ENCODE measurements at places on chromosomes 16 and 17.

DNA sequence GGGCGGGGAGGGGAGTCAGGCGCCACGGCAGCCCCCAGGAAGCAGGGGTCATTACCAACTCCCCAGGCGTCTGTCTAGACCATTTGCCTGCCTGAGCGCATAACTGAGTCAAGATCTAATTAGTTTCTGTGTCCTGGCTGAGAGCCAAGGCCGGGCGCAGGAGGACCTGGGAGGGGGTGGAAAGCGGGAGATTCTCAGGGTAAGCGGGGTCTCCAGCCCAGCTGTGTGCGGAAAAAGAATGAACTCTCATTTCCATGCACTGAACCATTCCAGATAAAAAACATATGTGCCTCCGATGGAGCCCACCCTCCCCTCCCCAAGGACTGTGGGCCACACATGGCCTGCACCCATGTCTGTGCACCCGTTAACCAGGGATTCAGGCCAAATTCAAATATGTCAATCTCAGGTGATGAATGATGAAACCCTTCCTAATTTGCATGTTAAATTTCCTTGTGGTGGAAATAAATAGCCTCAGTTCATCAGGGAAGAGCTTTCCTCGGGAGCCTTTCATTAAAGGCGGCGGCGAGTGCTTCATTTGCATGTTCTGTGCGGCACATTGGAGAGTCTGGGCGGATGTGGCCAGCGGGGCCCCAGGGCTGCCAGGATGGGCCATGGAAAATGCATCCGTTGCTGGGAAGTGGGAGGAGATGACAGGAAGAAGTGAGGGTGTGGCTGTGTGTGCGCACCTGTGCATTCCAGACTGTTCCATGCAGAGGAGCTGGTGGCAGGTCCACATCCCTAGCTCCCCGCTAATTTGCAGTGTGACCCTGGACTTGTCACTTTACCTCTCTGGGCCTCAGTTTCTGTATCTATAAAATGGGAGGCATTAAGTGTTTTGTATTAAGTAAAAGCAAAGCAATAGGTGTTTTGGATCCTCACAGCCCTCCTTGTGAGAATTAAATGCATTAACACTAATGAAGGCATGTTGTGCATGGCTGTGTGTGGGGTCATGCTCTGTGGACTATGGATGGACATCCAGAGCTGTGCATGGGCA, 151.1 kb downstream of the SDK2 start:
- no peaks in the 10 kb centered on the region for H3K27me3 ChIP-seq
- no peak overlapping the region for H3K4me3 ChIP-seq
- no peaks in the 10 kb centered on the region for H3K36me3 ChIP-seq
- DNase-seq = no peak

- H3K36me3 ChIP-seq = peaks cover 91% of the 10 kb centered on the region
Measured at GRCh38 chr17:4083187-4083586, 59.6 kb downstream of the ZZEF1 start.

DNA sequence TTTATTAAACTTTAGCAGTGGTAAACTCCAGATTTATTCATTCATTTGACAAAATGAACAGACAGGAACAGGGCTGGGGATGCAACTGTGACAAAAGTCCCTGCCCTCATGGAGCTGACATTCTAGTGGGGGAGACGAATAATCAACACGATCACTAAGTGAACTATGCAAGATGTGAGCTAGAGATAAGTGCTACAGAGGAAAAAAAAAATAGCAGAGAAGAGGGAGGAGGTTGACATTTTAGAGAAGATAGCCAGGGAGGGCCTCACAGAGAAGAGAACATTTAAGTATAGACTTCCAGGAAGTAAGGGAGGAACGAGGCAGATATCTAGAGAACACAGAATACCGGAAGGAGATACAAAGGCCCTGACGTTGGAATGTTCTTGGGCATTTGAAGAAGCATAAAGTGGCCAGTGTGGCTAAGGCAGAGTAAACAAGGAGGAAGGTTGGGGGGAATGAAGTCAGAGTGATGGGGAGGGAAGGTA, 17.9 kb upstream of the AP1G1 start:
- peaks cover 18% of the 10 kb centered on the region for H3K36me3 ChIP-seq
- H3K27ac ChIP-seq = no peak overlapping the region
- no peaks in the 10 kb centered on the region for H3K27me3 ChIP-seq
- no peak for DNase-seq
- no peak overlapping the region for H3K4me3 ChIP-seq

DNA sequence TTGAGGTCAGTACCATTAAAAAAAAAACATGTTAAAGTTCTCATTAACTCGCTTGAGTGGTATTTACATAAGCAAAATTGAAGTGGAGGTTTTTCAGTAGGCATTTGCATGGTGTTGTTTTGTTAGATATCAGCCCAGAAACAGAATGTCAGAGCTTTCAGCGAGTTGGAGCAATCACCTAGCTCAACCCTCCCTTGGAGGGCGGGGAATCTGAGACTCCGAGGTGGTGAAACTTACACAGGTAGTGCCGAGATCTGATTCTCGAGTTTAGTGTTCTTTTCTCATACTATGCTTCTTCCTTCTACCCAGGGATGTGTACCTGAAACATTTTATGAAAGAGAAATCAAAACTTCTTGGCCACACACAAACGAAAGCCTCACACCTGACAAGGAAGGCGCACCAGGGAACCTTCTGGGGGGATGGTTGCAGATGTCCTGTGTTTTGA, 6.6 kb downstream of the SEC14L1 start:
- H3K27me3 ChIP-seq = no peaks in the 10 kb centered on the region
- H3K4me1 ChIP-seq = peaks cover 68% of the 10 kb centered on the region
- no peak for DNase-seq
- H3K36me3 ChIP-seq = peaks cover 78% of the 10 kb centered on the region
- peak overlapping the region; percentile 48 for H3K27ac ChIP-seq
- H3K4me3 ChIP-seq = no peak overlapping the region

Measured in activated T-cell treated with anti-CD3 and anti-CD28 coated beads, Interleukin-2, amount 50 U/mL, for 24 hours (primary cell).